Testis (tissue), 5 donors: ENCODE measurements at places on chromosomes 16 and 17. TPM values are rescaled to one million over a fixed set of nuclear protein-coding genes. Genes with fewer than 3 reads are reported as not detected.

GRCh38 chr17:3730881-3731429, 7.3 kb downstream of the HASPIN start:
- H3K4me1 ChIP-seq = peaks cover 8% of the 10 kb centered on the region
- DNase-seq = no peak
- H3K4me3 ChIP-seq = no peak overlapping the region
- H3K27ac ChIP-seq = no peak overlapping the region
- no peaks in the 10 kb centered on the region for H3K27me3 ChIP-seq
- no peaks in the 10 kb centered on the region for H3K36me3 ChIP-seq

Gene KRT24
- 0.12 TPM for total RNA-seq

- peak overlapping the region; percentile 83 for H3K27ac ChIP-seq
- no peaks in the 10 kb centered on the region for H3K36me3 ChIP-seq
- H3K27me3 ChIP-seq = no peaks in the 10 kb centered on the region
- no peak for DNase-seq
- peaks cover 38% of the 10 kb centered on the region for H3K4me1 ChIP-seq
These were observed 2.4 kb downstream of the FBRS start for GRCh38 chr16:30660424-30661261.

GRCh38 chr16:11797957-11798299, 870 bp upstream of the ZC3H7A start:
- no peak for DNase-seq
- peaks cover 43% of the 10 kb centered on the region for H3K4me1 ChIP-seq
- H3K27ac ChIP-seq = peak overlapping the region; percentile 98
- H3K4me3 ChIP-seq = peak overlapping the region; percentile 95
- H3K36me3 ChIP-seq = no peaks in the 10 kb centered on the region
- no peaks in the 10 kb centered on the region for H3K27me3 ChIP-seq

DNA sequence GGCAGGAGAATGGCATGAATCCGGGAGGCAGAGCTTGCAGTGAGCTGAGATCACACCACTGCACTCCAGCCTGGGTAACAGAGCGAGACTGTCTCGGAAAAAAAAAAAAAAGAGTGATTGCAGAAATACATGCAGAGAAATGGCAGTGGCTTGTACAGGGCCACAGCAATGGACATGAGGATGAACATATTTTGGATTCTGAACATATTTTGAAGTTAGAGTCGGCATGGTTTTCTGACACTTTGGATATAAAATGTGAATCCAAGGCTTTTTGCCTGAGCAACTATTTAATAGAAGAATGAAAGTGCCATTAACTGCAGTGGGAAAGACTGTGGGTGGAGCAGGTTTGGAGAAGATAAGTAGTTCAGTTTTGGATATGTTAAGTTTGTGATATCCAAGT, 35.8 kb downstream of the CPD start:
- no peaks in the 10 kb centered on the region for H3K4me1 ChIP-seq
- no peaks in the 10 kb centered on the region for H3K36me3 ChIP-seq
- no peak overlapping the region for H3K4me3 ChIP-seq
- no peak for DNase-seq
- H3K27me3 ChIP-seq = no peaks in the 10 kb centered on the region

Gene DDX28
- total RNA-seq = 19.1 TPM

Gene NT5M
- total RNA-seq = 33.5 TPM

GRCh38 chr16:51573191-51573590, 422.1 kb upstream of the SALL1 start:
- no peak overlapping the region for H3K27ac ChIP-seq
- no peak overlapping the region for H3K4me3 ChIP-seq
- no peaks in the 10 kb centered on the region for H3K27me3 ChIP-seq
- no peaks in the 10 kb centered on the region for H3K36me3 ChIP-seq
- no peaks in the 10 kb centered on the region for H3K4me1 ChIP-seq
- DNase-seq = no peak

- no peak for DNase-seq
- no peaks in the 10 kb centered on the region for H3K4me1 ChIP-seq
- H3K27ac ChIP-seq = no peak overlapping the region
- H3K36me3 ChIP-seq = no peaks in the 10 kb centered on the region
- no peaks in the 10 kb centered on the region for H3K27me3 ChIP-seq
These were observed 36.8 kb upstream of the LYRM9 start for GRCh38 chr17:27930000-27930399.

GRCh38 chr16:79042886-79043285, 557.7 kb downstream of the MAF start:
- no peak overlapping the region for H3K27ac ChIP-seq
- no peaks in the 10 kb centered on the region for H3K36me3 ChIP-seq
- H3K4me1 ChIP-seq = peaks cover 1% of the 10 kb centered on the region
- no peak for DNase-seq
- no peaks in the 10 kb centered on the region for H3K27me3 ChIP-seq

GRCh38 chr17:39461926-39462569, 762 bp downstream of the CDK12 start:
- H3K27me3 ChIP-seq = no peaks in the 10 kb centered on the region
- no peaks in the 10 kb centered on the region for H3K36me3 ChIP-seq
- DNase-seq = peak; percentile 33
- peaks cover 14% of the 10 kb centered on the region for H3K4me1 ChIP-seq

- no peaks in the 10 kb centered on the region for H3K36me3 ChIP-seq
- H3K4me3 ChIP-seq = no peak overlapping the region
- no peak for DNase-seq
- H3K27ac ChIP-seq = no peak overlapping the region
- H3K27me3 ChIP-seq = no peaks in the 10 kb centered on the region
These were observed 12.7 kb downstream of the SCGB1C2 start for GRCh38 chr17:149897-150584.

Gene CCL17
- total RNA-seq = not detected

- H3K4me1 ChIP-seq = no peaks in the 10 kb centered on the region
- no peak overlapping the region for H3K27ac ChIP-seq
- no peak for DNase-seq
- H3K27me3 ChIP-seq = no peaks in the 10 kb centered on the region
These were observed 52.5 kb upstream of the MNT start for GRCh38 chr17:2453325-2453724.

Gene HSF4
- total RNA-seq = 78.3 TPM

GRCh38 chr17:72266112-72266775, 145.4 kb downstream of the SOX9 start:
- H3K4me3 ChIP-seq = no peak overlapping the region
- no peak for DNase-seq

DNA sequence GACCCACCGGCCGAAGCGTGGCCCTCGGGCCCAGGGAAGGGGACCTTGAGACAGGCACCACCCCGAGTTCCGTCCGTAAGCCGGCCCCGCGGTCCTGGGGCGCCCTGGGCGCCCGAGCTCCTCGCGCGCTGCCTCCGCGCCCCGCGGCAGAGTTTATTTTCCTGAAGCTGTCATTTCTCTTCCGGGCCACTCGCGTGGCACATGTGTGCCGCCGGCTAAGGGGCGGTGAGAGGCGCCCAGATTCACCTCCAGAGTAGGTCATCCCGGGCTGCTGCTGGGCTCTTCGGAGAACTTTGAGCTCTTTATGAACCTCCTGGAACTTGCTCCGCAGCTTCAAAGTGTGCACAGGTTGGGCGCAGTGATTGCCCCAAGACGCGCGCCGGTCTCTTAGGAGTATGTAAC, 489 bp downstream of the ZC3H18 start:
- peak; percentile 23 for DNase-seq
- H3K27ac ChIP-seq = peak overlapping the region; percentile 86
- H3K4me3 ChIP-seq = peak overlapping the region; percentile 65
- H3K4me1 ChIP-seq = peaks cover 5% of the 10 kb centered on the region
- H3K27me3 ChIP-seq = no peaks in the 10 kb centered on the region
- no peaks in the 10 kb centered on the region for H3K36me3 ChIP-seq

- H3K36me3 ChIP-seq = no peaks in the 10 kb centered on the region
- H3K4me3 ChIP-seq = no peak overlapping the region
- no peak overlapping the region for H3K27ac ChIP-seq
- H3K27me3 ChIP-seq = no peaks in the 10 kb centered on the region
These were observed 37.2 kb downstream of the SLC38A8 start for GRCh38 chr16:84005391-84005790.

GRCh38 chr17:18916816-18917500, 35.0 kb upstream of the SLC5A10 start:
- DNase-seq = no peak
- no peaks in the 10 kb centered on the region for H3K36me3 ChIP-seq
- no peak overlapping the region for H3K4me3 ChIP-seq
- H3K27ac ChIP-seq = no peak overlapping the region
- H3K4me1 ChIP-seq = peaks cover 3% of the 10 kb centered on the region
- H3K27me3 ChIP-seq = no peaks in the 10 kb centered on the region

DNA sequence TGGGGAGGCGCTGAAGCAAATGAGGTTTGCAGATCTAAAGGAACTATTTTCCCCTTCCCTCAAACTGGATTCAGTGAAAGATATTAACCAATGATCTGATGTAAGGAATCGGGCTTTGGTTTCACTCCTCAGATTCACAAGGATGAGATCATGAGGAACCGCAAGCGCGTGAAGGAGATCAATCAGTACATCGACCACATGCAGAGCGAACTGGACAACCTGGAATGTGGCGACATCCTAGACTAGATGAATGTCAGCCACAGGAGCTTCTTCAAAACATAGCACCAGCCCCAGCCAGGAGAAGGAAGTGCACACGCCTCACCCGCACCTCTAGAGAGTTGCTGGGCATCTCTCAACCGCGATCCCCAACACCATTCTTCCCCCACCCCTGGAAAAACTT, 22.5 kb downstream of the ATPAF2 start:
- no peak for DNase-seq
- no peak overlapping the region for H3K27ac ChIP-seq
- no peak overlapping the region for H3K4me3 ChIP-seq
- H3K36me3 ChIP-seq = no peaks in the 10 kb centered on the region

Gene PRSS27
- 6.7 TPM for total RNA-seq

DNA sequence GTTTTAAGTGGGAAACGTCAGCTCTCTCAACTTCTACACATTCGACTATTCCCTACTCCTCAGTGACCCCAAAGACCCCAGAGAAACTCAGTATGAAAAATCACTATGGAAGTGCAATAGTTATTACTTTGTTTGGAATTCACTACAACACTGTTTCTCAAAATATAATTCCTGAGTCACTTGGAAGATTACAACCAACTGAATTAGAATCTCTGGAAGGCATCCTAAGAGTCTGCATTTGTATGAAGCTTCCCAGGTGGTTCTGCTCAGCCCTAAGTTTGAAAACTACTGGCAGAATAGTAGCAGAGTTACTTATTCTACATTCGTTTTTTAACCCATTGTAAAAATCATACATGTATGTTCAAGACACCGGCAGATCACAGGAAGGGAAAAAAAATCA, 525.6 kb downstream of the MAF start:
- no peak overlapping the region for H3K4me3 ChIP-seq
- H3K4me1 ChIP-seq = peaks cover 23% of the 10 kb centered on the region
- H3K36me3 ChIP-seq = no peaks in the 10 kb centered on the region
- H3K27me3 ChIP-seq = no peaks in the 10 kb centered on the region
- no peak for DNase-seq

- DNase-seq = no peak
- H3K4me1 ChIP-seq = no peaks in the 10 kb centered on the region
- no peak overlapping the region for H3K4me3 ChIP-seq
- no peak overlapping the region for H3K27ac ChIP-seq
- no peaks in the 10 kb centered on the region for H3K36me3 ChIP-seq
These were observed 14.2 kb upstream of the SYT17 start for GRCh38 chr16:19153876-19154275.

- H3K4me1 ChIP-seq = peaks cover 8% of the 10 kb centered on the region
- no peak for DNase-seq
- H3K4me3 ChIP-seq = no peak overlapping the region
- no peaks in the 10 kb centered on the region for H3K36me3 ChIP-seq
- no peaks in the 10 kb centered on the region for H3K27me3 ChIP-seq
- no peak overlapping the region for H3K27ac ChIP-seq
These were observed 101.8 kb downstream of the ABCA8 start for GRCh38 chr17:68853439-68853838.

DNA sequence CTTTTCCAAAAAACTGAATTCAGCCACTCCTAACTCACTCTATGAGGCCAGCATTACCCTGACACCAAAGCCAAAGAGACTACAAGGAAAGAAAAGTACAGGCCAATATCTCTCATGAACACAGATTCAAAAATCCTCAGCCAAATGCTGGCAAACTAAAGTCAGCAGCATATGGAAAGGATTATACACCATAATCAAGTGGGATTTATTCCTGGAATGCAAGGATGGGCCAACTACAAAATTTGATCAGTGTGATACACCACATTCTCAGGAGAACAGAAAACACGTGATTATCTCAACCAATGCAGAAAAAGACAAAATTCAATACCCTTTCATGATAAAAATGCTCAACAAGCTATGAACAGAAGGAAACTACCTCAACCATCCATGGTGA, 7.7 kb upstream of the AATK start:
- H3K4me3 ChIP-seq = no peak overlapping the region
- no peaks in the 10 kb centered on the region for H3K4me1 ChIP-seq
- H3K27me3 ChIP-seq = no peaks in the 10 kb centered on the region
- no peaks in the 10 kb centered on the region for H3K36me3 ChIP-seq
- H3K27ac ChIP-seq = no peak overlapping the region

DNA sequence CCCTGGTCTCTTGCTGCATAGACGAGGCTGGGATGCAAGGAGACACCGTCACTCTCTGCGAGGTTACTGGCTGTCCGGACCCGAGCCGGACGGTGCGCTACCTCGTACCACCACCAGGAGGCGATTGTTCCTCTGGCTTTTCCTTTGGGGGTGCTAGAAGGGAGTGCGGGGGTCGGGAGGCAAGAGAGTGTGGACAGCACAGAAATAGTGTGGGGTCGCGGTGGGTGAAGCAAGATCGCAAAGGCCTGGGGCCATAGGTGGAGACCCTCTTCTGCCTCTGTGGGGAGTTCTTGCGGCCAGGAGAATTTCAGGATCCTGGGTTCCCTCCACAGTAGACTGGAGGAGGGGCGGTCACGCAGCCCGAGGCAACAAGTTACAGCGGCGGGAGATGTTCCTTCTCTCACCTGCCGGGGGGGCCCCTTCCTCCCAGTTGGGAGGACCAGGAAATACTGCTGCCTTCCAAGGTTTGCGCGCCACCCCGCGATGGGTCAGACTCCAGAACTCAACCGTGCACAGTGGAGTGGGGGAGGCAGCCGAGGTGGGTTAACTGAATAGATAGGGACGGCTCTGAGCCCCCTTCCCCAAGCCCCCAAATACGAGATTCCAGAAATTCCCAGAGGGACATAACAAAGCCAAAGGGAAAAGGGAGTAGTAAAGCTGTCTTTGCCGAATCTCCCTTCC, 6.9 kb downstream of the PHOSPHO1 start:
- H3K27ac ChIP-seq = no peak overlapping the region
- DNase-seq = peak; percentile 75
- H3K4me1 ChIP-seq = peaks cover 5% of the 10 kb centered on the region
- H3K36me3 ChIP-seq = no peaks in the 10 kb centered on the region
- H3K27me3 ChIP-seq = no peaks in the 10 kb centered on the region

- peaks cover 65% of the 10 kb centered on the region for H3K4me1 ChIP-seq
- H3K4me3 ChIP-seq = no peak overlapping the region
- no peaks in the 10 kb centered on the region for H3K36me3 ChIP-seq
- peak overlapping the region; percentile 81 for H3K27ac ChIP-seq
These were observed 13.7 kb downstream of the HIC1 start for GRCh38 chr17:2068519-2069051.

GRCh38 chr16:17277981-17278381, 192.8 kb downstream of the XYLT1 start:
- H3K4me3 ChIP-seq = no peak overlapping the region
- no peaks in the 10 kb centered on the region for H3K27me3 ChIP-seq
- no peaks in the 10 kb centered on the region for H3K36me3 ChIP-seq
- H3K27ac ChIP-seq = no peak overlapping the region
- peak; percentile 51 for DNase-seq
